Renal cortical epithelial cell (primary cell): ENCODE measurements at places on chromosomes 5 and 9. TPM values are rescaled to one million over a fixed set of nuclear protein-coding genes. Genes with fewer than 3 reads are reported as not detected.
A peak's percentile ranks its signal among the peaks of the same experiment; 100 is the strongest.

- no peak for DNase-seq
These were observed 213.3 kb upstream of the TBC1D2 start for GRCh38 chr9:98468567-98469239.

DNA sequence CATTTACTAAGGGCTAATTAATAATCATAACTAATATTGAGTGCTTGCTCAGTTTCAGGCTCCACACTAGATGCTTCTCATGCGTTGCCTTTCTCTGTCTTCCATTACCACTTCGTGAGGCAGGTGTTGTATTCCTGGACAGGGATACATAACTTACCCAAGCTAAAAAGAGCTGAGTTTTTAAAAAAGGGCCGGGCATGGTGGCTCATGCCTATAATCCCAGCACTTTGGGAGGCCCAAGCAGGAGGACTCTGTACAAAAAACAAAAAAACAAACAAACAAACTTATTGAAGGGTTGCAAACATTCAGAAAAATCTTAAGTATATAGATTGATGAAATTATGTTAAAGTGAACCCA lies 12.1 kb upstream of the ANKRD33B start:
- DNase-seq = no peak

CDH9 gene
- not detected in 2 replicates for total RNA-seq

DNA sequence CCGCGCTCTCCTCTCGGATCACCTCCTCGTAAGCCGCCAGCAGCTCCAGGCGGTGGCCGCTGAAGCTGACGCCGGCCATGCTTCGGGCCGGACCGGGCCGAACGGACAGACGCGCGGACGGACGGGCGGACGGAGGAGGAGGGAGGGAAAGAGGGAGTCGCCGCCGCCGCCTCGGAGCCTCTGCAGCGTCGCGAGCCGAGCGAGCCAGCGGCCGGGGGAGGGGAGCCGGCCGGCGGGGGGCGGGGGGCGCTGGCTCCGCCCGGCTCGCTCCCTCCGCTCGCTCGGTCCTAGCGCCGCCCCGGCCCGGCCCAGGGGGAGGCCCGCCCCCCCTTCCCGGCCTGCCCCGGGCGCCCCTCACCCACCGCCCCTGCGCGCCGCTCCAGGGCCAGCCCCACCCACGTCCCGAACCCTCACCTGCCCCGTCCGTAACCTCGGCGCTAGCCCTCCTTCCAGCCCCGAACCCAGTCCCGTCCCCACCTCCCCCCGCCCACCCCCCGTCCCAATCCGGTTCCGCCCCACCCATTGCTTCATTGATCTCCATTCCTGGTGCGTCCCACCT lies at the start of gene DBN1:
DBN1 (minus strand) TSS at position 192 of the 559 bp plus-strand sequence; CDS start at position 79, 113 bp downstream.
- no peak for DNase-seq

DNA sequence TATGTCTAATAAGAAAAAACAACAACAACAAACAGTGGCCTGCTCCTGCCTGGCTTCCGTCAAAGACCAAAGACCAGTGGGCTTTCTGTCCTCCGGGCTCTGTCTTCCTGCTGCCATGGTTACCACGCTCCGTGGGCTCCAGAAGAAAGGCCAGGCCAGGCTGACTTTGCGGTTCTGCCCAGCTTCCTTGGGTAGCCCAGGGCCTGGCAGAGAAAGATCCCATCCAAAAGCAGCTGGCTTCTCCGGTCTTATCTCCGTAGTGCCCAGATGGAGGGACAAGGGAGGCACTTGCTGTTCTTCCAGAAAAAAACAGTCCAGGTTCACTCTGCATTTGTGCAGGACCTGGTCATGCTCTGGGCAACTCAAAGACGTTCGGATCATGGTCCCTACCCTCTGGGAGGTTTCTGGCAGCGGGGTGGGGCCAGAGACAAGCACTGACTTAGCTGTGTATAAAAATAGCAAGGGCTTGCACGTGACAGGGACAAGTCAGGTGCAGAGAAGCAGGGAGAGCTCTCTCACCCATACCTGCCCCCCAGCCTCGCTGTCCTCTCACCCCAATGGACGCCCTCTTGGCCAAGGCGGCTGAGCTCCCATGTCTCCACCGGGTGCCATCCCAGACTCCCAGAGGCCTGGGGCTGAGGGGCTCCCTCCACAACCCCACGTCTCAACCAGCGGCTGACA lies 212.2 kb downstream of the C9orf50 start:
- peak; percentile 41 for DNase-seq

GRCh38 chr5:172497591-172498255 lies 43.4 kb upstream of the SH3PXD2B start:
- no peak for DNase-seq

DNA sequence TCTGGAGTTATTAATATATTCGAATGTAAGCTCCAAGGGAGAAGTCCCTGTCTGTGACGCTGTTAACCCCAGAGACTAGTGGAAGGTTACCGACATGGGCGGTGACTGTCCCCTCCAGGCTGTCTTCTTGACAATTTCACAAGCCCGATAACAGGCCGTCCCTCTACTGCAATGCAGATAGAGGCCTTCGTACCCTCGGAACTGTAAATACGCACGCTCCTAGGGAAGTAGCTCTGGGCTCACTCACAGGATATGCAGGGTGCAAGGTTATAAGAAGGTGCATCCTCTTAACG lies 680 bp upstream of the RFK start:
- DNase-seq = no peak

OTULIN gene
- total RNA-seq = 20.0 and 25.2 TPM in 2 replicates

DNA sequence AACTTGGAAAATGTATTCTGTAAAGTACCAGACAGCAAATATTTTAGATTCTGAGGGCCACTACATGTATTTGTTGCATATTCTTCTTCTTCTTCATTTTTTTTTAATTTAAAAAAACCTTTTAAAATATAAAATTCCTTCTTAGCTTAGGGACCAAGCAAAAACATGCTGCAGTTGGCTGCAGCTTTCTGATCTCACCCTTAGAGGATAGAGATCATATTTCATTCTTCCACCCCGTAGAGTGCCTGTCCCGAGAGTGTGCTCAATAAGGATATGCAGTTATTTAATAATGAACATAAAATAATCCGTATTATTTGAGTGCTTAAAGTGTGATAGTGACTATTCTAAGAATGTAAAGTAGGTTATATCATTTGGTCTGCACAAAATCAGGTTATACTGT lies 204.2 kb upstream of the CD180 start:
- no peak for DNase-seq

GRCh38 chr5:77885519-77885918 lies 109.4 kb upstream of the TBCA start:
- DNase-seq = no peak

GRCh38 chr5:148248894-148249293 lies 10.6 kb downstream of the MARCOL start:
- peak; percentile 53 for DNase-seq

GFRA3 gene
- total RNA-seq = not detected in 2 replicates

DNA sequence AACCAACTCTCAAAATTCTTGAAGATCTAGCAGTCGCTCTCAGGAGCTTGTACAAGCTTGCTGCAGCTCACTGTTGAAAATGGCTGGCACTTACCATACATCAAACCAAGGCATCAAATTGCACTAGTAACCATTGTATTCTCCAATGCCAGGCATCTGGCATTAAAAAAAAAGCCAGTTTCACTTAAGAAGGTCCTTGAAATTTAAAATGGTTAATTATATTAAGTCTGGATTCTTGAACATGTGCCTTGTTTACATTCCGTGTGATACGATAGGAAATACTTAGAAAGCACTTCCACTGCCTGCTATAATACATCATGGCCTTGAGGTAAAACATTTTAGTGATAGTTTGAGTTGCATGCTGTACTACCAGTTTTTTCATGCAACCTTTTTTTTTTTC lies 300.7 kb downstream of the KDM4C start:
- no peak for DNase-seq

- peak; percentile 88 for DNase-seq
These were observed 287.8 kb upstream of the RASA1 start for GRCh38 chr5:86979811-86980411.

FRMPD1 gene
- total RNA-seq = 0.10 TPM in 1 of 2 replicates, not detected in the other

HACD4 gene
- 2.3 and 3.0 TPM in 2 replicates for total RNA-seq
